ENCODE measurements at places on chromosomes 6 and 20. TPM values are rescaled to one million over a fixed set of nuclear protein-coding genes. Genes with fewer than 3 reads are reported as not detected.

RIN2 gene
- total RNA-seq, result 57.3 TPM

KCNQ2 gene
- total RNA-seq, result not detected

HMGN3 gene
- 26.3 TPM for total RNA-seq

SMOC2 gene
- under 0.01 TPM for total RNA-seq

VGLL2 gene
- not detected for total RNA-seq
